NCI-H1105 (cell line): ENCODE measurements at places on chromosomes 12 and 14.

GRCh38 chr14:103404920-103405319, 19.7 kb downstream of the MARK3 start:
- DNase-seq = no peak

DNA sequence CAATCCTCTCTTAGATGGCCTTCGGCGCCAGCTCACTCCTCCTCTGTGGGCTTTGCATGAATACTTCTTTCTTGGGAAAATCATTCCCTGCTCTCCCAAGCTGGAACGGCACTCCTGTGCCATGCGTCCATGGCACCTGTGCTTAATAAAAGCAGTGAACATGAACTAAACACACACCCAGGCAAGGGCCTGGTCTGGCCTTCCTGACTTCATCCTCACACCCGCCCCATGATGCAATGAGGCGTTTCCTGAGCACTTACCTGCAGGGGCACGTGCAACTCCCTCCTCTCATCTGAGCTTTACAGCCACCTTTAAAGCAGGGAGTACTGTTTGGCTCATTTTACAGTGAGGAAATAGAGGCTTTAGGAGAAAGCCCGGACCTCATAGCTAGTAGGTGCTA, 219.8 kb downstream of the SLC41A2 start:
- DNase-seq = no peak

DNA sequence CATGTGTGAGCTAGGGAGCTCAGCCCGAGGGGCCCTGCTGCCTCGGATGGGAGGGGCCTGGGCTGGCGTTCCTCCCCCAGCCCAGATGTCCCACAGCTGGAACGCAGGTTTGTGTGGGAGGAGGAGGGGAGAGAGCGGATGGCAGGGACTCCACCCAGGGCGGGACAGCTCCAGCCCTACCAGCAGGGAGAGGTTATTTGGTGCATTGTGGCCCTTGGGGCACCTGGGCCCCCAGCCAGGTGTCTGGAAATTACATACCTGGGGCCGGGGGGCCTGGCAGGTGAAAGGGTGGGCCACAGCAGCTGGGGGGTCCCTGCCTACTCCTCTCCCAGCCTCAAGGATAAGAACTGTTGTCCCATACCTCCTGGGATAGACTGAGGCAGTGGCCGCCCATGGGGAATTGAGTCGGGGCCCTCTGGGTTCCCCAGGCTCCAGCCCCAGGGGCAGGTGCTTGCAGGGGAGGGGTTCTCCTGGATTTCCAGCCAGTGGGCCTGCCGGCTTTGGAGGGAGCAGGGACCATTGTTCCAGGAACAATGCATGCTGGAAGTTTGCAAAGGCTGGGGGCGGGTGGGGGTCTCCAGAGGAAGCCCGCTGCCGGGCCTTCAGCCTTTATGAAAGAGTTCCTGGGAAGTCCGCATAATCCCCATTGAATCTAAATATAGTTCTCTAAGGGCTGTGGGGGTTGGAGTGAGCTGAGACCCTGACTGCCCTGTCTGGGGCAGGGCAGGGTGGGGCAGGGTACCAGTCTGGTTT, 1.2 kb downstream of the KIF26A start:
- no peak for DNase-seq

- DNase-seq = no peak
Observed at GRCh38 chr12:2779281-2779680, 15.5 kb upstream of the FKBP4 start.

DNA sequence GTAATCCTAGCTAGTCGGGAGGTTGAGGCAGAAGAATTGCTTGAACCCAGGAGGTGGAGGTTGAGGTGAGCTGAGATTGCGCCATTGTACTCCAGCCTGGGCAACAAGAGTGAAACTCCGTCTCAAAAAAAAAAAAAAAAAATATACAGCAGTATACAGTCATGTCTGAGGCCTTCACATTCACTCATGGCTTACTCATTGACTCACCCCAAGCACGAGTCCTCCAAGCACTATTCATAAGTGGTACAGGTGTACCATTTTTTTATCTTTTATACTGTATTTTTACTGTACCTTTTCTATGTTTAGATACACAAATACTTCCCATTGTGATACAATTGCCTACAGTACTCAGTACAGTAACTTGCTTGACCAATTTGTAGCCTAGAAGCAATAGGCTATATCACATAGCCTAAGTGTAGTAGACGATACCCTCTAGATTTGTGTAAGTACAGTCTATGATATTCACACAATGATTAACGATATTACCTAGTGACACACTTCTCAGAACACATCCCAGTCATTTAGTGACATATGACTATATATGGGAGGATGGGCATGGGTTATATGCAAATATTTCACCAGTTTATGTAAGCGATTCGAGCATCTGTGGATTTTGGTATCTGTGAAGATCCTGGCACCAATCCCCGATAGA, 12.2 kb downstream of the LLPH start:
- no peak for DNase-seq

DNA sequence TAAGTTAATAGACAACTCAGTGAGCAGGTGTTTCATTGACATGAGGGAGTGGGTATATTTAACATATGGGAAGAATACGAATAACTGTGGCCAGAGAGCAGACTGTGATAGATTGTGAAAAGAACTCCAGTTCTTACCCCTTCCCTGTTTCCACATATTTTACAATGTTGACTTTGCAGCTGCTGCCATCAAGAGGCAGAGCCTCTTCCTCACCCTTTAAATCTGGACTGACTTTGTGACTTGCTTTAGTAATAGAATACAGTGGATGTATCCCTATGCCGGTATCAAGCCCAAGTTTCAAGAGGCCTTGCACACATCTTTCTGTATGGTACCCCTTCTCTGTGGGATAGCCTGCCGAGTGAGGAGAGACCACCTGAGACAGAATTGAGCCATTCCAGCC, 356.7 kb downstream of the ETNK1 start:
- DNase-seq = peak; percentile 2

DNA sequence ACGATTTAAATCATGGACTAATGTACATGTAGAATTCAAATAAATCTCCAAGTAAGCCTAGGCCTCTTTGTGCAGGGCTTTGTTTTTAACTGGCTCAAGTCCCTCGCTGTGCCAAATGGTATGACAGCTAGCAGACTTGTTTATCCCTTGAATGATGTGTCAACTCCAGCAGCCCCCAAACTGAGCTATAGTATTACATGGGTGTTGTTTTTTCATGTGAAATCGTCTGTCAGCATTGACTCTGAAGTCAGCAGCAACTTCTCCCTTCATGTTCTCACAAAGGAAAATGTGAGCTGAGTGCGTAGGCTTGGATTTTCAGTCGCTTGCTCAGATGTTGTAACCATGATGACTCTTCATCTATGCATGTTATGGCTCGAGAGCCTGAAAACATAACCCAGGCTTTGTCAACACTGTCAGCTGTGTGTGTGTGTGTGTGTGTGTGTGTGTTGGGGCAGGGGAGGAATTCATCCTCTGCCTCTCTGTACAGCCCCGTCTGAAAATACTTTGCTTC, 73.3 kb downstream of the PTHLH start:
- no peak for DNase-seq

DNA sequence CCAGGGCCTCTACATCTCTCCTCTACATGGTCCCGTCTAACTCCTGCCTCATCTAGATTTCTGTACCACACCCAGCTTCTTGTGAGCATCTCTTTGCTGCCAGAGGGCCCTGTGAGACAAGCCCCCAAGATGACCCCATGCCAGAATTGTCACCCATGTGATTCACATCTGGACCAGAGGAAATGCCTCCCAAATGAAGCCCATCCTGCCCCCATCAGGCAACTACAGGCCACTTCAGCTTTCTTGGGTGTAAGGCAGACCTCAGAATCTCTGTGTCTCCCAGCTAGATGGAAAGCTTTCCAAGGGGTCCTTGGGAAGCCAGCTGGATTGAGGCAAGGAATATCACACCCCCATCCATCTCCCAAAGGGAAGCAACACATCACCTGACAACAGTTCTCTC, 9.3 kb upstream of the OAS3 start:
- DNase-seq = no peak

GRCh38 chr12:66648033-66648735, 30.7 kb downstream of the GRIP1 start:
- no peak for DNase-seq

- DNase-seq = no peak
Observed at GRCh38 chr14:104370256-104370870, 209.2 kb upstream of the C14orf180 start.
